ENCODE measurements at places on chromosomes 1 and 21.

- DNase-seq, result no peak
These were observed 57.7 kb downstream of the ZNF697 start for GRCh38 chr1:119590393-119590792.

DNA sequence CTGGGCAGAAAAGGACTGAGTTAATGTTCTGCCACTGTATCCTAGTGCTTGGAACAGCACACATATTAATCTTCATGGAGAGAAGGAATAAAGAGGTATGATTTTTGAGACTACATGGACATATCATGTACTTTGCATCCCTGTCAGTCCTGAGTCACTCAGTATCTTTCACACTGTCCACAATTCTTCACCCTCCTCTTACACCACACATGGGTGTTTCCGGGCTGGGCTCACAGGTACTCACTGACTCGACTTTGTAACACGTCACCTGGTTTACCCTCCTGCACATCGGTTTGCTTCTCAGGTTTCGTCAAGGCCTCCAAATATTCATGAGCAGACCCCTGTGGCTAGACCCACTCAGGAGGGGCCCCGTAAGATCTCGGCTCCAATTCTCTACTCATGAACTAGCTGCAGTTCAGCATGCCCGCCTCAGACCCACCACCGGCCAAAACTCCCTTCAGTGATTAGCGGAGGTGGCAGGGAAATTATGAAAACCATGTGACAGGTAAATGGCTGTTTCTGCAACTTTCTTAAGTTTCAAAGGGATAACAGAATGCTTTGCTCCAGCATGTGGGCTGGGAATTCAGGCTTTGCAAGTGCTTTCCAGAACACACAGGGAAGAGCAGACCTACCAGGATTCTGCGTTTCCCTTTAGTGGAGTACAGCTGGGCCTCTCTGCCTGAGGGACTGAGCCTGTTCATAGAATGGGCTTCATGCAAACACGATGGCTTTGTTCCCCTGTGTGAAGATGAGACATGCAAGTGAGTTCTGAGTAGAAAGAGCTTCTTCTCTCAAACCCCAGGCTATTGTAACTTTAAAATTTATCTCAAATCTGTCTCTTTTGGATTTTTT lies 31.3 kb upstream of the TRABD2B start:
- DNase-seq, result no peak

DNA sequence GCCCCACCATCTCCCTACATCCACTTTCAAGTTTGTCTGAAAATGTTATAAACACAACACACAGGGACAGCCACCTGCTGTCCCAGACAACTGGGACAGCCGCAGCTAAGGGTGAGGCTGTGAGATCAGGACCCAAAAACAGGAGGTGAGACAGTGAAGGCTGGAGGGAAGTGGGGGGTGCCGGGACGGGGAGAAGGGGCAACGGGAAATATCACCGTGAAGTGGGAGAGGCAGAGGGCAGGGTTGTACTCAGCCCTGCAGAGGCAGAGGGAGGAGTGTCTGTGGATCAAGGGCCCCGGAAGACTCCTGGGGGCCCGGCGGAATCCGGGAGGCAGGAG lies 114.4 kb downstream of the CASZ1 start:
- DNase-seq, result no peak

- no peak for DNase-seq
These were observed 39.0 kb downstream of the SMYD2 start for GRCh38 chr1:214319938-214320337.

DNA sequence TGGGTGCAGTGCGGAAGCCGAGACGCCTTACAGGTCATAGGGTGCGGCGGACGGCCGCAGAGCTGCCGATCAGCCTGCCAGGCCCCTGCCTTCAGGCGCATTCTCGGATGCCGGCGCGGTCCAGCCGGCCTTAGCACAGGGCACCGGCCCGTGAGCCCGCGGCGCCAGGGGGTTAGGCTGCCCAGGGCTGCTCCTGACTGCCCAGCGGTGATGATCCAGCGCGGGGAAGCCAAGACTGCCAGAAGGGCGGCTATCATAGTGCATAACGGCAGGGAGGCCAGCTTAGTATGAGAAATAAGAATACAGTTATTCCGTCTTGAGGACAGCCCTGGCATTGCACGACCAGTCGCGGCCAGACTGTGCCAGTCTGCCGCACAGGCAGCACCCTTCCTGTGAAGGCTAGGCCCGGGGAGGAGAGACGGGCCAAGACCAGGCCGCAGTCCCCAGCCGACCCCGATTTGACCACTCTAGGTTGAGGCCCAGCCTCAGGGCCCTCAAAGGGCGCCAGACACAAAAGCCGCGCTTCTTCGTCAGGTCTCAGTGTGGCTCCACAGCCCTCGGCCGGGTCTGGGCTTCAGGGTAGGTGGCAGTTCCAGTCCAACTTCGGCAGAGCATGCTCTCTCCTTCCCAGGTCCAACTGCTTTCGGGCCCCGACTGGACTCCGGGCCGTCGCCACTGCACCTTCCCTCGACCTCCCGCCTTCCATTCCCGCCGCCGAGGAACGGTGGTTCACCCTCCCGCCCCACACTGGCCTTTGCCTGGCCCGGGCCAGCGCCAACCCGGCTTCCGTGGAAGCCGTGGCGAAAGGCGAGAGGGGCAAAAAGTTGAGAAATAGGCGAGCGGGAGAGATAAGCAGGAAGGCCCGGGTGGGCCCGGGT lies 829 bp downstream of the ALX3 start:
- no peak for DNase-seq

GRCh38 chr1:202158810-202159533 lies 1.4 kb downstream of the PTPN7 start:
- no peak for DNase-seq

- DNase-seq, result peak; percentile 35
These were observed 162.5 kb upstream of the SGIP1 start for GRCh38 chr1:66371233-66372005.

- no peak for DNase-seq
These were observed 227.0 kb downstream of the PBX1 start for GRCh38 chr1:164785841-164786534.

DNA sequence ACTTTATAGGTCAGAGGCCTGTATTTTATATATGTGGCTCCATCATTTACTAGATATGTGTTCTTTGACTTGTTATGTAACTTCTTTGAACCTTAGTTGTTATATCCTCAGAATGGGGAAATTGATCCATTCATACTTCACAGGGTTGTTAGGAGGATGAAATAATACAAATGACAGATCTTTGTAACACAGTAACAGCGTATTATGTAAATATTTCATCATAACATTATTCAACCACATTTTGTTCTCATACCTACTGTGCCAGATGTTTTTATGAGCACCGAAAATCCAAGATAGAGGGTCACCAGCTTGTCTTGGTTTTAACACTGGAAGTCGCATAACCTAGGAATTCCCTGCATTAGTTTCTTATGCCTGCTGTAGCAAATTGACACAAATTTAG lies 3.3 kb downstream of the SUCO start:
- no peak for DNase-seq

GRCh38 chr1:6497215-6497866 lies 5.9 kb upstream of the PLEKHG5 start:
- peak; percentile 57 for DNase-seq

- DNase-seq, result no peak
These were observed 21.6 kb upstream of the TEKT2 start for GRCh38 chr1:36062315-36062714.

GRCh38 chr1:53781654-53782053 lies 42.7 kb upstream of the GLIS1 start:
- no peak for DNase-seq

DNA sequence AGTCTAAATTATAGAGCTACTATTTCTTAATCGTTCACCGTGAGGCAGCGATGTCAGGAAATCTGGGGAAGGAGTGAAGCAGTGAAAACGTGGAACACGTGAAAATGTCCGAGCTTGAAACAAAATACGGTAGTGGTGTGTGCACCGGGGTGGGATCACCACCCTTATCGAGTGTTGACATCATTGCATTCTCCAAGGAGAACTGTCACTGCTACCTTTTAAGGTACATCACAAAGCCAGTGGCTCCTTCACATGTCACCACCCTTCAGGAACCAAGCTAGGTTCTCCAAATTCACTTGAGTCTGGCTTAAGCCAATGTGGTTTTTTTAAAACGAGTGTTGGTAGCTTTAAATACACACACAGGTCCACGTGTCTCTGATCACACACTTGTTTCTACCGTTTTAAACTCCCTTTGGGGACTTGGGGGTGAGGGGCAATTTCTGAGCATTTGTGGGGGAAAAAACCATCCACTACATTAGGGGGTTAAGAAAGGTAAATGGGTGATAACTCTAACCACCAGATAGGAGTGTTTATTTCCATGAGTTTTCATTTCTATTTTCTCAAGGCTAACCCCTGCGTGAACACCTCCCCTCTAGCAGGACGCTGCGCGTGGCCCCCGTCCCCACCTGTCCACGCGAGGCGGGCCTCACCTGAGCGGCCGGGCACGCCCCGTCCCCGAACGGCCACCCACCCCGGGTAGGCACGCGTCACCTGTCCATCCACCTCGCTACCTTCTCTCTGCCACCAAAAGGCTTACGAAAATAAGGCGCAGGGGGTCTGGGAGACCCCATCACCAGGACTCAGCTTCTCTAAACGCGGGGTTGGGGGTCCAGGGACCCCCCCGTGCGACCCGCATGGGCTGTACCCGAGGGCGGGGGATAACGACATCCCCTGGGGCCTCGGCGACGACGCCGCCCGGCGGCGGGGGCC lies 978 bp downstream of the PRDM15 start:
- DNase-seq, result peak; percentile 33

DNA sequence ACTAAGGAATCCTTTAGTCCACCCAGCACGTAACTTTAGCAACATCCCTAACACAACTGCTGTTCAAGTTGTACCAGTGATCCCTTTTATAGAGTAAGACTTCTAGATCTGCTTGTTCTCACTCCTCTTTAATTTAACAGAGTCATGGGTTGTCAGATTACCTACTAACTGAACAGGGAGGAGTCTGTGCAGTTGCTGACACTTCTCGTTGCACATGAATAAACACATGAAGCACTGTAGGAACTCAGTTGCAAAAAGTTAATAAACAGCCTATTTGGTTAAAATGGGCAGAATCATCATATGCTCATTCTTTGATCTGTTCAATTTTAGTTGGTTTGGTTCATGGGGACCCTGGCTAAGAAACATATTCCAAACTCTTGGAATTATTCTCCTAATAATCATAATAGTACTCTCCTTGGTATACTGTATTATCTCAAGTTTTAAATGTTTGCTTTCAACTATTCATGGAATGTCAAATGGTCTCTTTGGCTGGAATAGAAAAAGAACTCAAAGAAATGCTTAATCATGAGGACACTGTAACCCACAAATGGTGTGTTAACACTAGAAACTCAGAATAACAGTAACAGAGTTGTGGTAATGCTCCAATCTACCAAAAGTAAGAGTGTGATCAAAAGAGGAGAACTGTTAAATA lies 15.6 kb downstream of the PLPPR5 start:
- DNase-seq, result no peak

- DNase-seq, result no peak
These were observed 77.8 kb downstream of the TIAM1 start for GRCh38 chr21:31266241-31266640.

DNA sequence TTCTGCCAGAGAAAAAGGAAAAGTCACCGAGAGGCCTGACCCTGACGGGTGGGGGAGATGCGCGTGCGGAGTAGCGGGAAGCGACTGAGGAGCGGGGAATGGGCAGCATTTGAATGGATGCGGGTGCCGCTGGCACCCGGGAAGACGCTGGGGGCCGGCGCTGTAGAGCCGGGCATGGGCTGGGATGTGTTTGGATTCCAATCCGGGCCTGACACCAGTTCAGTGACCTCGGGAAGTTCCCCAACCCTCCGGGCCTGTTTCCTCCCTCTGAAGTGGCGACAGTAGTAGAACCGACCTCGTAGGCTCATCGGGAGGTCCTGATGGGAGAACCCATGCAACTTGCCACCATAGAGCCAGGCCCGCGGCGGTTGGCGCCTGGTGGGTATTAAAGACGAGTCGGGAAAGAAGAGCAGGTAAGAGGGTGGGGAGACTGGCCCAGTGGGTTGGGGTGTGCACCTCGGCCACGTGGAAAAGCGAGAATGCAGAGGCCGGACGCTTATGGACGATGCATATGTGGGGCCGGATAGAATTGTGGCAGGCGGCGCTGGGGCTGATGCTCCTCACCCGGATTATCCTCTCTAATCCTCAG lies 642 bp upstream of the SLC16A1 start:
- DNase-seq, result peak; percentile 52

DNA sequence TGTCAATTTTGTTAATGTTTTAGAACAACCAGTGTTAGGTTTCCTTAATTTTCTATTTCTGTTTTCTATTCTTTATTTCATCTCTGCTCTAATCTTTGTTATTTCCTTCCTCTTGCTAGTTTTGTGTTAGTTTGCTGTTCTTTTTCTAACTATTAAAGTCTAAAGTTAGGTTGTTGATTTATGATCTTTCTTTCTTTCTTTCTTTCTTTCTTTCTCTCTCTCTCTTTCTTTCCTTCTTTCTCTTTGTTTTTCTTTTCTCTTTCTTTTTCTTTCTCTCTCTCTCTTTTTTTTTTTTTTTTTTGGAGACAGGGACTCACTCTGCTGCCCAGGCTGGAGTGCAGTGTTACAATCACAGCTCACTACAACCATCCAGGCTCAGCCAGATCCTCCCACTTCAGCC lies 17.4 kb upstream of the KLF18 start:
- DNase-seq, result no peak

DNA sequence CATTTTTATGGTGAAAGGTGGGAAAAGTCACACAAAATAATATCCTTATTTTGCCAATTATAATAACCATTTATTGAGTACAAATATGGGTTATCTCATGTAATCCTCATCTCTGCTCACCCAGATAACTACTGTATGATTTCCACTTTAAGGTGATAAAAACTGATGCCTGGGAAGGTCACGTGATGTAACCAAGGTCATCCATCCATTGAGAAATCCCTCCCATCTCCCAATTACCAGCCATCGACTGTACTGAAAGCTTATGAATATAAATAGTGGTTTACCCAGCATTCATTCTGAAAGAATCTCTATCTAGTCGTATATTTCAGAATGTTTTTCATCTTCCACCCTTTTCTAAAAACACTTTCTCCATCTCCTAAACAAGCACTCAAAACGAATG lies 55.0 kb upstream of the IFNAR2 start:
- no peak for DNase-seq

GRCh38 chr1:66503841-66504470 lies 30.0 kb upstream of the SGIP1 start:
- DNase-seq, result no peak

DNA sequence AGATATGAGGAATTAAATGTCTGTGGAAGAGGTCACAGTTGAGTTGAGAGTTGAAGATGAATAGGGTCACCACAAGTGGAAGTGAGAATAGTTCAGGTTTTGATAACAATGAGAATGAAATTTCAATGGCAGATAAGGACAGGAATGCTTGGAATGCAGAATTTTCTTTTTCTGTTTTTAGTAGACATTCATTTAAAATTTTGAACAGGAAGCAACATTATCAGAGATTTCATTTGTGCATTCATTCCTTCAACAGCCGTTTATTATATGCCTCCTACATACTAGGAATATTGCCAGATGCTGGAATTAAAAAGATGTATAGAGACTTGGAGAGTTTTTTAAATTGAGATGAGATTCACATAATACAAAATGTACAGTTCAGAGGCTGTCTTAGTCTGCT lies 126.8 kb downstream of the ITSN1 start:
- no peak for DNase-seq

- peak; percentile 69 for DNase-seq
These were observed 30.0 kb upstream of the EPS8L3 start for GRCh38 chr1:109793486-109794318.
